CD8-positive, alpha-beta T cell (primary cell): ENCODE measurements at places on chromosomes 6 and 20.

- no peak for DNase-seq
Measured at GRCh38 chr6:41648921-41649320, 10.7 kb downstream of the MDFI start.

GRCh38 chr6:35507221-35507620 lies 5.5 kb downstream of the TULP1 start:
- DNase-seq: no peak

DNA sequence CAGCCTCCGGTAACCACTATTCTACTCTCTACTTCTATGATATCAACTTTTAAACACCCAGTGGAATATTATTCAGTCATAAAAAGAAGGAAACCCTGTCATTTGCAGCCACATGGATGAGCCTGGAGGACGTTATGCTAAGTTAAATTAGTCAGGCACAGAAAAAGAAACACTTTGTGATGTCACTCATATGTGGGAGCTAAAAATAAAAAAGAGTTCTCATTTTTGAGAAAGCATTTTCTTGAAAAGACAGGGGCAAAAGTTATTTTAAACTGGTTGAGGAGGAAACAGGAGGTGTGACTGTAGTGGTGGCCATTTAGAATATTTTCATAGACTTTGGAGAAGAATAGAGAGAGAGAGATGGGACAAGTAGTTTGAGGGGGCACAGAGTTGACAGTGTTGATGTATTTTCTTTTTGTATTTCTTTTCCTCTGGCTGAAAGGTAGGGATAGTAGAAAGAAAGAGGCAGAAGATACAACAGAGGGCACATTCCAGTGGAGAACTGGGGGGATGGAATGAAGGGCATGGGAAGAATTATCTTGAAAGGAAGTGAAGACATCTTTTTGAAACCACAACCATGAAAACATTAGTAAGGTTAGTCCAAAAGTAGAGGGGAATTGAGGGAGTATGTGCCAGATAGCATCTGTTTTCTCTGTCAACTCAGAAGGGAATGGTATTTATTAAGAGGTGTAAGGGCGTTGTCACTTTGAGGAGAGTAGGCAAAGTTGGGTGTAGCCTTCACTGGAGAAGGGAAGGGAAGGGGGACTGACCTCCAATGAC lies 181.3 kb upstream of the GMDS start:
- no peak for DNase-seq

GRCh38 chr6:155958550-155958949 lies 502.9 kb upstream of the NOX3 start:
- no peak for DNase-seq

DNA sequence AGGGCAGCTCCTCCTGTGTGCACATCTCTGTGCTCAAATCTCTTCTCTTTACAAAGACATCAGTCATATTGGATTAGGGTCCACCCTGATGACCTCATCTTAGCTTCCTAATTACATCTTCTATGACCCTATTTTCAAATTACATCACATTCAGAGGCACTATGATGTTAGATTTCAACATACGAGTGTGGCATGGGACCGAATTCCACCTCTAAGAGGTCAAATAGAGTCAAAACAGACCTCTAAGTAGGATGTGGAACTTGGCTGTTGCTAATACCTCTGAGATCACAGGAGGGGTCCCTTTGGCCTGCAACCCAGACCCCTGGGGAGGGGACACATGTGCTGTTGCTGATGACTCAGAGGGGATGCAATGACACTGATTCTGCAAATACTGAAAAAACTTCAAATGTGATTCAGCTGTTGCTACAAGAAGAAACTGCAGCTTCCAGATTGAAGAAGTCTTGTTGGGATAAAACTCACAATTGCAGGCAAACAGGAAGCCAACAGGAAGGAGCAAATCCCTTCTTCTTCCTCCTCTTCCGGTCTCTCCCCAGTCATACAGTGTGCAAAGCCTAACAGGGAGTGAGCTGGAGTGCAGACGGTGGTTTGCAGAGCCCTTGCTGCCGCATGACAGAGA lies 216.2 kb downstream of the MYLK4 start:
- DNase-seq: no peak

GRCh38 chr20:63709149-63709527 lies 1.3 kb downstream of the ZGPAT start:
- no peak for DNase-seq

DNA sequence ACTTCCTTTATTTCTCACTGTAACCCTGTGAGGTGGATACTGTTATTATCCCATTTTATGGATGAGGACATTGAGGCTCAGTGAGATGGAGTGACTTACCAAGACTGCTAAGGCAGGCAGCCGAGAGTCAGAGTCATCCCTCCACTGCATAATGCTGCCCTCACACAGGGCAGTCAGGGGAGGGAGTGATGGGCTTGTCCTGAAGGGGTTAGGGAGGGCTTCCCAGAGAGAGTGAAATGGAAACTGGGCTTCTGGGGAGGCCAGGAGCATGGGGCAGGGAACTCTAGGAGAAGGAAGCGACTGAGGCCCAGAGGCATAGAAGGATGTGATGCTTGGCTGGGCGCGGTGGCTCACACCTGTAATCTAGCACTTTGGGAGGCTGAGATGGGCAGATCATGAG lies 31.1 kb downstream of the TM9SF4 start:
- no peak for DNase-seq

- no peak for DNase-seq
Measured at GRCh38 chr20:44206132-44206531, 4.4 kb downstream of the OSER1 start.

DNA sequence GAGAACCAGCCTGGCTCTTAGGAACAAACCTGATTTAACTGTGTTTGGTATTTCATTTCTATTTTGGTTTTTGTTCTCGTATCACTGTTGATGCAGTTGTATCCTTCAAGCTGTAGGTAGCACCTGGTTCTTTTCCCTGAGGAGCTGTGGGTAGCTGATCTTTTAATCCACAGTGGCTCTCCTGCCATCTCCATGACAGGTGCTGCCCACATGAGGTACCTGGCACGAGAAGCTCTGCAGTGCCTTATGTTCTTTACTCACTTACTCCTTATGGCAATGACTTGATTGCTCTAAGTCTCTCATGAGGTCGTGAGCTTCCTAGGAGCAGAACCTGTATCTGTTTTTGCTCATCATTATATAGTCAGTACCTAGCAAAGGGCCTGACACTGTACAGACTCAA lies 74.3 kb upstream of the EMILIN3 start:
- DNase-seq: no peak

GRCh38 chr6:89035252-89036101 lies 45.1 kb upstream of the PNRC1 start:
- DNase-seq: no peak

GRCh38 chr20:10713161-10713560 lies 39.4 kb upstream of the JAG1 start:
- DNase-seq: no peak

GRCh38 chr6:134207421-134207820 lies 110.5 kb downstream of the SGK1 start:
- DNase-seq: no peak

DNA sequence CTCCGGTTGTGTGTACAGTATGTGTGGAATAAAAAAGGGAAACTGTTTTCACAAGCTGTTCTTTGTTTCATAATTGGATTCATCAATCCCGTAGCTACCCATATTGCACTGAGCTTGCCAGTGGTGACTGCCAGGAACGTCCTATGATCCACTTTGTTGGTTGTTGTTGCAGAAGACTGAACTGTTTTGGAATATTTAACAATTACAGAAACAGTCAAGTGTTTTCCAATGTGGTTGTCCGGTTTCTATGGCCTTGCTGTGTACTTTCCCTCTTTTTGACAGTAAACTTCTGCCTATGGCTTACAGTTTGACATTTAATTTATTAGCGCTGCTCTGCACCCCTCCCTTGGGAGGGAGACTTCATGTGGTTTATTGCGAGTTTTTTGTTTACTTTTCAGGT lies 141.2 kb downstream of the DTNBP1 start:
- no peak for DNase-seq

- peak; percentile 93 for DNase-seq
Measured at GRCh38 chr6:26045065-26045927, 41.9 kb upstream of the HFE start.

DNA sequence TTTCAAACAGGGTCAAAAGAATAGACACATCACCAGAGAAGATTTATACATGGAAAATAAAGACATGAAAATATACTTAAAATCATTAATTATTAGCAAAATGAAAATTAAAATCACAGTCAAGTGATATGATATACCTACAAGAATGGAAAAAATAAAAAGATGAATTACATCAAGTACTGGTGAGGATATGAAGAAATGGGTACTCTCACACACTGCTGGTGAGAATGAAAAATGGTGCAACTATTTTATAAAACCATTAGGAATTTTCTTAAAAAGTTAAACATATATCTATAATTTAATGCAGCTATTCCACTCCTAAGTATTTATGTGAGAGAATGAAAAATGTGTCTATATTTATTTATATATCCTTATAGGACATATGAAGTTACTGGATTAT lies 136.3 kb upstream of the GRIK2 start:
- no peak for DNase-seq

GRCh38 chr20:2387180-2387577 lies 6.5 kb downstream of the TGM6 start:
- peak; percentile 20 for DNase-seq

DNA sequence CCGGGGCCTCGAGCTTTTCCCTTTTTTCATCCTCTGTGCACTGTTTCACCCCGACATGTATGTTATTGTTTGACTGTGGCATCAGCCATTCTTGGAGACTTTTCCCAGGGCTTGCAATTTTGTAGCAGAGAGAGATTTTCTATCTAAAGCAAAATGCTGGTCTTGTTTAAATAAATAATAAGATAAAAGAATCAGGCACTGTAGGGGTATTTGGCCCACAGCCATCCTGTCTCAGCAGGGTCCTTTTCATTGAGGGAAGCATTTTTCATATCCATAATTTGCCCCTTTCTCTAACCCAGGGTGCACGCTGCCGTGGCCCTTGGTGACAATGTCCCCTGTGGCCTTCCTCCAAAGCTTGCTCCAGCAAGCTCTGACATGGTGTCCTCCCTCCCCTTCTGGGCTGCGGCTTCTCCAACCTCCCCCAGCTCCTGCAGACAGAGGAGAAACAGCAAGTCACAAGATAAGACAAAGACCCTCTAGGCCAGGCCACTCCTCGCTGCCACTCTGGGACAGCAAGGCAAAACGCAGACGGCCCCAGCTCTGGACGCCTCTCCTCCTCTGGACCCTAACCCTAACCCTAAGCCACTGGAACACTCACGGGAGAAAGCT lies 117.6 kb downstream of the MYLK4 start:
- no peak for DNase-seq
